ENCODE measurements at places on chromosomes 12 and 14.

GRCh38 chr12:835754-836518, 83.6 kb downstream of the WNK1 start:
- DNase-seq = no peak

DNA sequence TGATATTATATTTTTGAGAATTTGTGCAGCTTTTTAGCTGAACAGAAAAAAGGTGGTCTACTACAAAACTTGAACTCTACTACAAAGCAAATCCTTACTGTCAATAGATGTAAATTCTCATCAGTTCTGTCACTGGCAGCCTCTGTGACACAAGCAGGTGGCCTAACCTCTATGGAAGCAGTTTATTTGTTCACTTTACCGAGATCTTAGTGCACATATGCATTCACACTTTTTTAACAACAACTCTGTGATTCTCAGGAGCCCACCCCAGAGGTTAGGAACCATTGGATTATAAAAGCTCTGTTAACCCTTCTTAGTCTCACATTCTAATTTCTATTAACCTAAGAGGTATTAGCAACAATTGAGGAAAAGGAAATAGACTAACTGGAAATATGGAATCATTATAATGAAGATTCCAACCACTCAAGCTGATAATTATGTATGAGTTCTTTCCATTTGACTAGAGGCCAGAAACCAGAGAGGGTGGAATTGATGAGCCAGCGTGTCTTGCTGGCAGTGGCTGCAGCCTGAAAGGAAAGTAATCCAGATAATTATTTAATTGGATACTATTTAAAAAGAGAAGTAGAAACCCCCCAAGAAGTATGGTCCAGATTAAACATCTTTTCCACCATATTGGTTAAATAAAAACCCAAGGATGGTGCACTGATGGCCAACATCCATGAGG, 451.1 kb downstream of the TMEM117 start:
- DNase-seq = peak; percentile 5

GRCh38 chr14:63881926-63882325, 29.1 kb downstream of the SYNE2 start:
- DNase-seq = no peak

DNA sequence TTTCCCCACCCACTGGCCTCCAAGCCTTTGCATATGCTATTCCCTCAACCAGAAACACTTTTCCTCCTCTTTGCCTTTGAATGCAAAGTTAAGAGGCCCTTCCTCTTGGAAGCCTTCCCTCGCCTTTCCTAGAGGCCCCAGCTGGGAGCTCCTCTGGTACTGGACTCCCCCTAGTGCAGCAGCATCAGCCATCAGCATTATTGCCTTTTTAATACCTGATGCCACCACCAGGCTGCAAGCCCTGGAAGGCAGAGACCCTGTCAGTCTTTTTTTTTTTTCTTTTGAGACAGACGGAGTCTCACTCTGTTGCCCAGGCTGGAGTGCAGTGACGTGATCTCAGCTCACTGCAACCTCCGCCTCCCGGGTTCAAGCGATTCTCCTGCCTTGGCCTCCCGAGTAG, 19.1 kb upstream of the PLA2G1B start:
- DNase-seq = no peak

DNA sequence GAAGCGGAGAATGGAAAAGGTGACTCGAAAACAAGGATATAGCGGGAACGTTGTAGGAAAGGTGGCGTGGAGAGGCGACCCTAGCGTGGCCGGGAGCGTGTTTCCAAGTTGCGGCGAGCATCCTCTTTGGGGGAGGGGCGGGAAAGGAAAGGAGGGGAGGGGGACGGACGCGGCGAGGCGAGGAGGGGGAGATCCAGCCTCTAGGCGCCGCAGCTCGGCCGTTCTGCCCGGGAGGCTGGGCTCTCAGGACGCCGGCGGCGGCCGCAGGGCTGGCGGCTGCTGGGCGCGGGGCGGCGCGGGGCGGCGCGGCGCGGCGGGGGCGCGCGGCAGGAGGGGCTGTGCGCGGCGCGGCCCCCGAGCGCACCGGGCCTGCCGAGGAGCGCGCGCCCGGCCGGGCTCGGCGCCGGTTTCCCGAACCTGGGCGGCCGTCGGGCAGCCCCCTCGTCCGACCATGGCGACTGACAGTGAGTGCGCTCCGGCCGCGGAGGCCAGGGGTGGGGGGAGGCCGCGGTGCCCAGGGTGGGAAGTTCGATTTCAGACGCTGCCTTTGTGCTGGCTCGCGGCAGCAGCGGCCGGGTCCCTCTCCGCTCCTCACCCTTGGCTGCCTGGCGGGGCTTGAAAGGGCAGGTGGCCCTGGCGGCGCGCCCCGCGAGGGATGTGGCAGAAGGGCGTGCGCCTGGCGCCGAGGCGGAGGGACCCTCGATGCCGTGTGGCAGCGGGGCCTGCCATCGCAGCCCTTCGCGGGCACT, 50.3 kb downstream of the SNAPC1 start:
- no peak for DNase-seq

- no peak for DNase-seq
Measured at GRCh38 chr12:42530284-42530683, 59.3 kb downstream of the PRICKLE1 start.

DNA sequence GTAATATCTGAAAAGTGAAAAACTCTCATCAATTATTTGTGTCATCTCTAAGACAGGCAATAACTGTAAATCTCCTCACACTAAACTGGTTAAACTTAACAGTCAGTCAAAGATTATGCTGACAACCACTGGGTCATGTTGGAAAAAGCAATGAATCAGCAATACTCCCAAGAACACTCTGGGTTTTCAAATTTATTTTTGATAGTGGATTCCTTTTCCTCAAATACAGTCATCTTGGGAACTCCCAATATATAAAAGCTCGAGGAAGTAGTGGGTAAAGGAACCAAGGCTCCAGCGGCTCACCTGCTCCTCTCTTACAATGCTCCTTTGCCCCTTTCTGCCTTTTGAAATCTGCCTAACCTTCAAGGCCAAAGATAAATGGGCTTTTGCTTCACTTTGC, 70.0 kb downstream of the ARMH4 start:
- peak; percentile 29 for DNase-seq

DNA sequence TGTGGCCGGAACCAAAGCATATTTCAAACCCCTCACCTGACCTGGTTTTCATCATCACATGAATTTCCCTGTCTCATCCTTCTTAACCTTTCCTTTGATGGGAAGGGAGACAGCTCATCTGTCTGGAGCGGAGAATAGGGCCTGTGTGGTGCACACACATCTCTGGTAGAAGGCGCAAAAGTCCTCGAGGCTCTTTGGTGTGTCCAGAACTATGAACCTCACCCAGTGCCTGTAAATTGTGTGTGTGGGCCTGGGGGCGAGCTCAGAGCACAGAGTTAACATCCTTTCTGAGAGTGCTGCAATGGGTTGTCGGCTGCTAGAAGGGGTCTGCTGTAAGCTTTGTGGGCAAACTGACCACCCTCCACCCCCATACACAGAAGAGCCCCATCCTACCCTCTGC, 749 bp downstream of the GALNT6 start:
- no peak for DNase-seq

DNA sequence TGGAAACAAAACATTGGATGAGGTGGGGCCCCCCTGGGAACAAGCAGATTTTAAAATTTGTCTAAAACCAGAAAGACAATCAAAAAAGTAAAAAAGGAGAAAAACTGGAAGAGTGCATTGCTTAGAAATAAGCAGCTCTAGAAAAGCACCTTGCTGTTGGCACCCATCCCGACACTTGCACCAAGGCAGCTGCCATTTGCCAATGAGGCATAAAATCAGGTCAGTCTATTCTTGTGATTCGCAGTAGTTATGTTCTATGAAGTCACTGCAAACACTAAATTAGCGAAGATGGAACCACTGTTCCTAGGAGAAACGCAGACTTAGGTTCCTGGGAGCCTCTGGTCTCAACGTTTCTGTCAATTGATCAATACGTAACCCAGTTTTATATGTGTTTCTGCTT, 16.2 kb downstream of the VPS33A start:
- DNase-seq = no peak

DNA sequence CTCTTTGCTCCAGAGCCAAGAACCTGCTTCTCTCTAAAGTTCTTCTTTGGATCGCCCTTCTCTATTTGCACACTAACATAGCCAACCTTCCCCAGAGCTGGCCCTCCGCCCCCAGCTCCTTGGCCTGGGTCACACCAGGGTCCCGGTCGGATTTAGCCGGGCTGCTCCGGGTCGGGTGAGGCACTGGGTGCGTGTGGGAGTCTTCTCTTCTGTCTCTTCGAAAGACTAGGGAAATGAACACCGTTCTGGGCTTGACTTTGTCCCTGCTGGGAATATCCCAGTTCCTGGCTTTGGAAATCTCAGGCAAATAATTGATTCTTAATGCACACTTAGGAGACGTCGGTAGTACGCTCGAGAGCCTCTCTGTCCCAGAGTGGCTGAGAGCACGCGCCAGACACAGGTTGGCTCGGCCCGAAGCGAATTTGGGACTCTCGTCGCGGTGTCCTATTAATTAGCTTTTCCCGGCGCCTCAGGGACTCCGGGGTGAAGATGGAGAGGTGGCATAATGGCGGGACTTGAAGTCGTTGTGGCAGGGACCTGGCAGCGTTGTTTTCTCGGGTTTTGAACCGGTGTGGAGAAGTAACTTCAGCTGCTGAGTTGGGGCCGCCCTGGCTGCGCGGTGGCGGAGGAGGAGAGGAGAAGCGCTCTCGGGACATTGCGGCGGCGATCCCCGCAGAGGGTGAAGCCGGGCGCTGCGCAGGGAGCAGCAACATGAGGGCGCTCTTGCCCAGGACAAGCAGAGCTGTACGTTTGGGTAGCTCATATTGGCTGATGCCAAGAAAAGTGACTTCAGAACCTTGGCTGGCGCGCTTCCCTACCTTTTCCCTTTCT, 7.5 kb downstream of the FOXG1 start:
- DNase-seq = peak; percentile 93

GRCh38 chr12:132360906-132361777, 31.8 kb upstream of the GALNT9 start:
- no peak for DNase-seq

- peak; percentile 57 for DNase-seq
Measured at GRCh38 chr12:49357103-49357678, 10.1 kb upstream of the SPATS2 start.

- no peak for DNase-seq
Measured at GRCh38 chr14:104280902-104281767, 142.7 kb downstream of the KIF26A start.

DNA sequence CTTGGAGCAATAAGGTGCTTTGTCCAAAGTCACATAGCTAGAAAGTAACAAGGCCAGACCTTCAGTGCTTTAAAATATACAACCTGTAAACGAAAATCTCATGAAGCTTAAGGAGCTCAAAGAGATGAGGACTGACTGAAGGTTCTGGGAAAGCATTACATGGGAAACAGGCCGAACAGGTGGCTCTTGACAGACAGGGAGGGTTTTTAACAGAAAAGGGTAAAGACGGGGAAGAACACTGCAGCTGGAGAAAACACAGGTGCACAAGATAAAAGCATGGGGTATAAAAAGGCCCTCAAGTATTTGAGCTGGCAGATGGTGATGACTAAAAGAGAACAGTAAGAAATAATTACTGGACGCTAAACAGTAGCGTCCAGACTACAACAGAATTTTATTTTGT, 257.2 kb downstream of the NELL2 start:
- DNase-seq = no peak

DNA sequence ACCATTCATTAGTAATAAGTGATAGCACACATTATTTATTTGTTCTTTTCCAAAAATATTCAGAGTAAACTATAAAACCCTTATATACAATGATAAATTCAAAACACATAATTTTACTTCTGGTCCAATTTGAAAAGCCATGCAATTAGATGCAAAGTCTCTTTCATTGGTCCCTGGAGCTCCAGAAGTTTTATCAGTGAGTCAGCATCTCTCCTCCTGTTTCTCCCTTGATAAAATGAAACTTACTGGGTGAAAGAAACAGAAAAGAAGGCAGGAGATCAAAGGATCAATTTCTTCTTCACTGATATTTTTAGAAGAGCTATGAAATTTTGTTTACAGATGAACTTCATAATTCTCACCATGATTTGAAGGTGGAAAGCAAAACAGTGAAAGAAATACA, 47.5 kb downstream of the IFNG start:
- DNase-seq = peak; percentile 33

DNA sequence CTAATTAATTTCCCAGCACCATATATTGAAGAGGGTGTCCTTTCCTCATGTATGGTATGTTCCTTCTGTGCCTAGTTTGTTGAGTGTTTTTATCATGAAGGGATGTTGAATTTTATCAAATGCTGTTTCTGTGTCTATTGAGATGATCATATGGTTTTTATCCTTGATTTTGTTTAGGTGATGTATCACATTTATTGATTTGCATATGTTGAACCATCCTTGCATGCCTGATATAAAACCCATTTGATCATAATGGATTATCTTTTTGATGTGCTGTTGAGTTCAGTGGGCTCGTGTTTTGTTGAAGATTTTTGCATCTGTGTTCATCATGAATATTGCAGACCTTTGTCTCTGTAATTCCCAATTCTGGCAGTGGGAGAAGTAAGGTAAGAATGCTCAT, 44.6 kb downstream of the RASSF8 start:
- no peak for DNase-seq

DNA sequence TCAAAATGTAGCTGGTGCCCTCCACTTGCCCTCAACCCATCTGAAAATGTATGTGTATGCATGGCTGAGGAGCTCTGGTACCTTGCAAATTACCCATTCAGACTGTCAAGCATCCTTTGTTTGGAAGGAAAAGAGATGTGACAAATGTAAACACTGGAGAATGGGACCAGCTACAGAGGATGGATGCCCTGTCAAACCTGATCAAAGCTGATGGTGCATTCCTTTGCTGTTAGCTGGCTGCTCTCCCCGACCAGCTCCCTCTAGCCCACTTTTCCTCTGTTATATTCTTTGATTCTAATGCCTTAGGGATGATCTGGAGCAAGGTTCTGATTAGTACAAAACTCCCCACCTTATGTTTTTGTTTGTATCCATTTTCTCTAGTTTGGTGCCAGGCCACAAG, 310.3 kb downstream of the C12orf75 start:
- DNase-seq = peak; percentile 71

DNA sequence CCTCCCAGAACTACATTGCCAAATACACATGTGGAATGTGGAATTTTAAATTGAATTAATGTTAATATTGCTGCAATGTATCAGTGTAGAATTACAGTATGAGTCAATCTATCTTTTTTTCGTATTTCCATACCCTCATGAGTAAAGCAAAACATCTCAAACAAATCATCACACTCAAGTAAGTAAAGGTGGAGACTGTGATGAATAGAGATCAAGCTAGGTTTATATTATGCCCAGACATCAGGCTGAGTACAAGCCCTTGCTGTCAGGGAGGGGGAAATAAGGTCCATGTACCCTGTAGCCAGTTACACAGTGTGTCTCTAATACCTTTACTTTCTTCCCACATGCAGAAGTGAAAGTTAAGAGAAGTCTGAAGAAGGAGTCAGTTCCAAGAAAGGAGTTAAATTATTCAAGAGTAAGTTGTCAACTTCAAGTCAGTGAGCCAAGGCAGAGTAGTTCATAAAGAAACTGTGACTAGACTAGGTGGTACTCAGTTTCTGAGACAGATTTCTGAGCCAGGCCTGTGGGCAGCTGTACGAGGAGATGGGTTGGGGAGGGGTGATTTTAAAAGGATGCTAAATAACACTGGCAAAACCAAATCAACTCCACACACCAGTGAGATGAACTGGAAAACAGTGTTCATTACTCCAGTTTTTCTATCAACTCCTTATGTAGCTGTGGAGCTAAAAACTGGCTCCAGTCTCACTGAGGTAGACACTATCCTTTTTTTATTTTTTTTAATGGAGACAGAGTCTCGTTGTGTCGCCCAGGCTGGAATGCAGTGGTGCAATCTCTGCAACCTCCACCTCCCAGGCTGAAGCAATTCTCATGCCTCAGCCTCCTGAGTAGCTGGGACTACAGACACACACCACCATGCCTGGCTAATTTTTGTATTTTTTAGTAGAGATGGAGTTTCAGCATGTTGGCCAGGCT, 23.8 kb upstream of the STK38L start:
- no peak for DNase-seq

Measured in astrocyte of the hippocampus (primary cell).